ENCODE measurements at places on chromosomes 2 and 18. TPM values are rescaled to one million over a fixed set of nuclear protein-coding genes. Genes with fewer than 3 reads are reported as not detected.

DNA sequence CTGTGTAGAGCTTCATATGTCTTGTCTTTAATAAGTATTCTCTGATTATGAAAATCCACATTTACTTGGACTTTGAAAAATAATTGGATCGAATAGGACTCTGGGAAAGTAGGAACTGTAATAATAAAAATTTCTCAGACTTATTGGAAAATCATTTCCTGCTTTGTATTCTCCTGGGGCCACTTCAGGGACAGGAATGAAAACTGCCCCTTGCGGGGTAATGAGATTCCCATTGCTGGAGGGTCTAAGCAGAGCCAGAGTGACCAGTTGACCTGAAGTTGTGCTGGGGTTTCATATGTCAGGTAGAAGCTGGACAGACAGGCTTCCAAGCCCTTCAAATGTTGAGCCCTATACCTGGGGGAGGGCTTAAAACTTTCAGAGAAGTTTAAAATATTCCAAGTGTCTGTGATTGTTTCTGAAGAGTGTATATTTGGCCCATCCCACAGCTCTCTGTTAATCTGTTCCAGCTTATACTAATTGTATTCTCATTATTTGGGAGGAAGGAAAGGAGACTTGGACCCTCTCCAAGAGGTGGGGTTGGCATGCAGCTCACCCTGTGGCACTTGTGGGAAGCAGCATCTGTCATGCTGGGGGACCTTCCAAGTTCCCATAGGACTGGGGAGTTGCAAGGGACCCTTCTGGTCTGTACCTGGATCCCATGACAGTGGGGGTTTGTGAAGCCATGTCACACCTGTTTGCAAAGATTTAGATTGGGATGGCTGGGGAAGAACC is 268.7 kb upstream of the ATP5MC3 start:
- no peak for DNase-seq

DNA sequence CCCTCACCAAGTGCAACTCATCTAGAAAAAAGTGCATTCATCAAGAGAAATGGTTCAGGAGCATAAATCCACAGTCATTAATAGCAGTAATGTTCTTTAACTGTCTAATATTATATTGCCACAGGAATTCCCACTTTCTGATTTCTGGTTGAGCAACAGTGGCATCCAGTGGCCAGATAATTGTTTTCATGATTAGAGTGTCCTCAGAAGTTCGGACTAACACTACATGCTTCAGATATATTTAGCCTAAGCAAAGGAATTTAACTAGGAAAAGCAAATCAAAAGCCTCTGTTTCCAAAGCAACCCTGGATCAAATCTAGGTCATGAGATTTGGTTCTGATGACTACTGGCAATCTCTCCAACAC is 9.8 kb upstream of the ERBB4 start:
- no peak for DNase-seq

GRCh38 chr2:23499439-23499838 is 114.5 kb downstream of the KLHL29 start:
- no peak for DNase-seq

- peak; percentile 84 for DNase-seq
These were observed 766 bp downstream of the MAP3K2 start for GRCh38 chr2:127386764-127387654.

DNA sequence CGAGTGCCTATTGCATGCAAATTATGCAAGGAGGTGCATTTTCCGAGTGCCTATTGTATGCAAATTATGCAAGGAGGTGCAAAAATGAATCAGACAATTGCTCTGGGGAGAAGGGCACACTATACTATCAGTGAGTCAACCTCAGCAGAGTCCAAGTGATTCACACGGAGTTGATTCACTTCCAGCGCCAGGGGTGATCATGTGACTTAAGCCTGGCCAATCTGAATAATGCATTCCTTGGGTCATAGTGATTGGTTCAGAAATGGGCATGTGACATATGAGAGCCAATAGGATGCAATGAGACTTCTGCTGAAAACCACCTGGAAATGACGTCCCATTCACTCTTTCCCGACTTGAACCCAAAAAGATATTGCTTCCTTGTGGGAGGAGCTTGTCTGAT is 152.2 kb downstream of the DAW1 start:
- DNase-seq = no peak

DNA sequence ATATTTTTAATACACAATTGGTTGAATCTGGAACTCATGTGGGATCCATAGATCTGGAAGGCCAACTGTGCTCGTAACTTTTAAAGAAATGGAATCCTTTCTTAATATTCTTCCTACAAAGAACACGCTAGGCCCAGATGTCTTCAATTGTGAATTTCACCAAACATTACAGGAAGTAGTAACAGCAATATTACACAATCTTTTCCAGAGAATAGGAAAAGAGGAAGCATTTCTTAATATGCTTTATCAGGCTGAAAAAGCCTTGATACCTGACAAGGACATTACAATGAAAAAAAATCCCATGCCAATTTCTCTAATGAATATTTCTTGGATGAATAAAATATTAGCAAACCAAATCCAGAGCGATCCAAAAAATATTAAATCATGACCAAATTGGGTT is 80.3 kb upstream of the HAAO start:
- DNase-seq = no peak

DNA sequence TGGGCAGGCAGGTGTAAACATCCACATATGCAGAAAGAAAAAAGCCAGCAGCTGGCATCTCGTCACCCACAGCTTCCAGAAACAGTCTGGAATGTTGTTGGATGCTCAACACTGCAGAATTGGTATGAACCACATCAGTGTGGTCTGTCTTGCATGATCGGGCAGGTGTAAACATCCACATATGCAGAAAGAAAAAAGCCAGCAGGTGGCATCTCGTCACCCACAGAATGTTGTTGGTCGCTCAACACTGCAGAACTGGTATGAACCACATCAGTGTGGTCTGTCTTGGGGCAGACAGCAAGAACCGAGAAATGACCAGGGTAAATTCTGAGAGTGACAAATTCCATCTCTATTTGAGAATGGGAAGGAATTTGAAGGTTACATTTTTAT is 39.6 kb downstream of the DOCK10 start:
- DNase-seq = no peak

- no peak for DNase-seq
These were observed 33.4 kb downstream of the WDR43 start for GRCh38 chr2:28927878-28928277.

GRCh38 chr2:136111711-136112110 is 6.2 kb downstream of the CXCR4 start:
- no peak for DNase-seq

DNA sequence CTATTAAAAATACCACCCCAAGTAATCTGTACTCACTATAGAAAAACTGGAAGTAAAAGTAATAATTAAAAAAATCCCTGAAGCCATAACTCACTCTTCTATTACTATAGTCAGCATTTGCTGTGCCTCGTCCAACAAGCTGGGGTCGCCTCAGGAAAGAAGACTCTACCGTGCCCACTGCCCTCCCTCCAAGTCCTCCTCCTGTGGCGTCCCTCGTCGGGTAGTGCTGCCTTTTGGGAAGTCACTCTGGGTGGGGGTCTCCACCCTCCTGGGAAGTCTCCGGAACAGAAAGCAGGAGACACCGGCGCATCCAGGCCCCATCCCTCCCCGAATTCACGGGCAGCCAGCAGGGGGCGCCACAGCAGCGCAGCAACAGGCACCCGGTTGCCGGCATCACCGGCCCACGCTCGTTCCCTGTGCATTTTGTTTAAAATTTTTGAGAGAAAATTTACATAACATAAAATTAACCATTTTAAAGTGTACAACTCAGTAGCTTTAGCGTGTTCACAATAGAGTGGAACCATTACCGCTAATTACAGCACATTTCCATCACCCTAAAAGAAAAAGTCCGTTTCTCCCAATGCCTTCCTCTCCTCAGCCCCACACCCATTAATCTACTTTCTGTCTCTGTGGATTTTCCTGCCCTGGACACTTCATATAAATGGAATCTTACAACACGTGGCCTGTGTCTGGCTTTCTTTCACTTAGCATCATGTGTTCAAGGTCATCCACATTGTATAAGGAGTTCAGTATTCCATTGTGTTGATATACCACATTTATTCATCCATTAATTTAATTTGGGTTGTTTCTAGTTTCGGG is 62.2 kb downstream of the ADNP2 start:
- no peak for DNase-seq

- DNase-seq = no peak
These were observed 64.4 kb downstream of the IKZF2 start for GRCh38 chr2:213087040-213087439.

DNA sequence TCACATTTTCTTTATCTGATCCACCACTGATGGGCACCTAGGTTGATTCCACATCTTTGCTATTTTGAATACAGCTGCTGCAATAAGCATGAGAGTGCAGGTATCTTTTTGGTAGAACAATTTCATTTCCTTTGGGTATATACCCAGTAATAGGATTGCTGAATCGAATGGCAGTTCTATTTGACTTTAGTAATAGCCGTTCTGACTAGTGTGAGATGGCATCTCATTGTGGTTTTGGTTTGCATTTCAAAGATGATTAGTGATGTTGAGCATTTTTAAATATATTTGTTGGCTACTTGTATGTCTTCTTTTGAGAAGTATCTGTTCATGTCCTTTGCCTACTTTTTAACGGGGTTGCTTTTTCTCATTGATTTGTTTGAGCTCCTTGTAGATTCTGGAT is 72.3 kb downstream of the CCDC138 start:
- no peak for DNase-seq

- DNase-seq = no peak
These were observed 89.6 kb downstream of the ACAA2 start for GRCh38 chr18:49723648-49724180.

DNA sequence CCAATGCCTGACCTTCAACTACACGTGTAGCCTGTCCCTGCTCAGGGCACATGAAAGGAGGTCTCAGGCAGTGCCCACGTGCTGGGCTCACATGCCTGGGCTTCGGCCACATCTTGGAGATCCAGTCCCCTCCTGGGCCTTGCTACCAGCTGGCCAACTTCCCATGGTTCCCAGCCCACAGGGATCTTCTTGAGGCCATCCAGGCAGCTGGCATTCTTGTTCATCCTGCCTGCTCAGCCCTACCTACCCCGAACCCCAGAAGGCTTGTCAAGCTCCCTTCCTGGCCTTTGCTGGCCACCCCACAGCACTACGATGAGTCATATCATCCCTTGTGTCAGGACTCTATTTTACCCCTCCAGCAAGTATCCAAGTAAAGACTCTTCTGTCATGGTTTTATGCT is 97.1 kb downstream of the ZBTB7C start:
- no peak for DNase-seq

DNA sequence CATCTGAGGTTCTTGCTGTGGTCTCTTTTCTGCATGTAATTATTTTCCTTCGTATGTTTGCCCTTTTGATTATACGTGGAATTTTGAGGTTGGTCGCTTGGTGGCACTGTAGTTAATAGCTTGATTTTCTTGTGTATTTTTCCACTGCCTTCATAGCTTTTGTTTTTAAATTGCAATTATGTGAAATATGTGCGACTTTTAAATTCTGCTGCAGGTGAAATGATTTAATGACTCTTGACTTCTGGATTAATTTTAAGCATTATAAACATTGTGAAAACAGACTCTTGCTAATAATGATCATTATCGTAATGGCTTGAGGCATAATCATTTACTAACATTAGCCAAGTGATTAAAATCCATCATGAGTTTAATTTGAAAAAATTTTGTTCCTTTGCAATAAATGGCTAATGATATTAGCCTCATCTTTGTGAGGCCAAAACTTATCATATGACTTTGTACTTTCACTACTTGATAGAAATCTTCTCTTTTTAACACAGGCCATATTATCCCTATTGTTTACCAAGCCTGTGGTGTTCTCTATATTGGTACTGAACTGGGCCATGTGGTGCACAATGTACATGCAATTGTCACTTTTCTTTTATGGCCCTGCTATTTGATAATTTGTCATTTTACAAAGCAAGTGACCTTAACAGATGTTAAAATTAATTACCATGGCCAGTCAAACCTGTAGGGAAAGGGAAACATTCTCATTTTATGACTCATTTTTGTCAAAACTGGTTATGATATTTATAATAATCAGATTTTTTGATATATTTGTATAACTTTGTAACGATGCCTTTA is 62.8 kb upstream of the NEUROD1 start:
- DNase-seq = peak; percentile 67

Gene NAPG
- 32.3 TPM for polyA plus RNA-seq

Gene COL3A1
- 914 TPM for polyA plus RNA-seq

Gene TDRD15
- polyA plus RNA-seq = not detected

Gene CRYGC
- polyA plus RNA-seq = not detected
